RWPE2 (cell line): ENCODE measurements at places on chromosomes 2 and 18.
A peak's percentile ranks its signal among the peaks of the same experiment; 100 is the strongest.

GRCh38 chr2:112691881-112692281 is 28.9 kb upstream of the NT5DC4 start:
- no peak for DNase-seq

DNA sequence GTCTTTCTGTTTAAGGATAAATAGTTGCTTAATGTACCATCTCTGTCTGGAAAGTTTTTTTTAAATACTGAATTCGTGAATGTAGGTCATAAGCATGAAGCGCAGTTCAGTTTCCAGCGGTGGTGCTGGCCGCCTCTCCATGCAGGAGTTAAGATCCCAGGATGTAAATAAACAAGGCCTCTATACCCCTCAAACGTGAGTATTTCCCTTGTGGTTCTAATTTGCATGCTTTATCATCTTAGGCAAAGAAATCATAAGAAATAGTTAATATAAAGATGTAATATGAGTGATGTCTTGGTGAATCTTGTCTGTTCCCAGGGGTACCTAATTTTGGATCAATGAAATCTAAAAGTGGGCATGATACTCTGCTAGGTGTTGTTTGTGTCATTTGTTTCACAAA is 1.5 kb downstream of the NDC80 start:
- DNase-seq = no peak

DNA sequence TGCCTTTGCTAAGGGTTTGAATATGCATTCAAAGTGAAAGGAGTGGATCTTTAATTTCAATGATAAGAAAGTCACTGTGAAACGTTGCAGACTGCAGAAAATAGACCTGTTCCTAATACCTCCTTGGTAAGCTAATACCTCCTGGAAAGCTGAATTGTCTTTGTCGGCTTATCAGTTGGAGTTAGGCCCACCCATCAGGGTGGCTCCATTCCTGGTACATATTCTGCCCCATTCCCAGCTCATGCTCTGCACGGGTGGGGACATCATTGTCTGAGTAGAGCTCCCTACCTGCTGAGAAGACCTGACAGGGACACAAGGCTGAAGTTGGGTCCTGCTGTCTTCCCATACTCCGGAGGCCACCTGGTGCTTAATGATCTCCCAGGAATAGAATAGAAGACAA is 203.3 kb downstream of the EN1 start:
- no peak for DNase-seq

DNA sequence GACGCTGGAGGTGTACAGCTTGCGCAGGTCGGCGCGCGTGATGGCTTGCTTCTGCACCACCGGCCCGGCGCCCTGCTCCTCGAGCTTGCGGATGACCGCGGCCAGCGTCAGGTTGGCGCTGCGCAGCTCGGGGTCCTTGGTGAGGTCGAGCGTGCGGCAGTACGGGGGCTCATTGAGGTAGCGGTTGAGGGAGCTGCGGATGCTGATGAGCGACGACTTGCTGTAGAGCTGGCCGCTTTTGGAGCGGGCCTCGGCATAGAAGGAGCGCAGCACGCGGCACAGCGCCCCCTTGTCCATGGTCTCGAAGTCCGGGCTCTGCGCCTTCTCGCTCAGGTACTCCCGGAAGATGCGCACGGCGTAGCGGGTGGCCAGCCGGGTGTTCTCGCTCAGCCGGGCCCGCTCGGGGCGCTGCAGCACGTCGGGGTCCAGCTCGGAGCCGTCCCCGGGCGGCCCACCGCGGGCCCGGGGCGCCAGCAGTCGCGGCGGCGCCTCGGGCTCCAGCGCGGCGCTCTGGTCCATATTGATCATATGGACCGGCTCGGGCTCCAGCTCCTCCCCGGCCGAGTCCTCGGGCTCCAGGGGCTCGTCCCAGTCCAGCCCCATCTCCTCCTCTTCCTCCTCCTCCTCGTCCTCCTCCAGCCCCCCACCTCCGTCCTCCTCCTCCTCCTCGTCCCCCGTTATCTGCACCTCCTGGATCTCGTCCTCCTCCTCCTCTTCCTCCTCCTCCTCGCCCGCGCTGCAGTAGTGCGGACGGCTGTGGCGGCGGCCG is 523 bp downstream of the KCTD1 start:
- DNase-seq = peak; percentile 73

DNA sequence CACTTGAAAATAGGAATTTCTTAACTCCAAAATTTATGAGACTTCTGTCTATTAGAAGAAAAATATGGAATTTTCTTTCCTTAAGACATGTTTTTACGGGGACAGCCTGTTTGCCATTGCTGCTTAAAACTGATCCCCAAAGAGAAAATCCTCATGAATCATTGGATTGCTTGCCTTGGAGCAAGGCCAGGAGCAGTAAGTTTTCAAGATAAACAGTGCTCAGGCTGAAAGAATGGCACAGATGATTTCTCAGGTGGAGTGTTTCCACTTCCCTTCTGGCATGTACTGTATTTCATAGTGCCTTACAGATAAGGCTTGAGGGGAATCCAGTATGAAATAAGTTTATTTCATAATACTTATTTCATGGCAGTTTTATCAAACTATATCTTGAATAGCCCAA is 74.3 kb upstream of the MMADHC start:
- DNase-seq = no peak

DNA sequence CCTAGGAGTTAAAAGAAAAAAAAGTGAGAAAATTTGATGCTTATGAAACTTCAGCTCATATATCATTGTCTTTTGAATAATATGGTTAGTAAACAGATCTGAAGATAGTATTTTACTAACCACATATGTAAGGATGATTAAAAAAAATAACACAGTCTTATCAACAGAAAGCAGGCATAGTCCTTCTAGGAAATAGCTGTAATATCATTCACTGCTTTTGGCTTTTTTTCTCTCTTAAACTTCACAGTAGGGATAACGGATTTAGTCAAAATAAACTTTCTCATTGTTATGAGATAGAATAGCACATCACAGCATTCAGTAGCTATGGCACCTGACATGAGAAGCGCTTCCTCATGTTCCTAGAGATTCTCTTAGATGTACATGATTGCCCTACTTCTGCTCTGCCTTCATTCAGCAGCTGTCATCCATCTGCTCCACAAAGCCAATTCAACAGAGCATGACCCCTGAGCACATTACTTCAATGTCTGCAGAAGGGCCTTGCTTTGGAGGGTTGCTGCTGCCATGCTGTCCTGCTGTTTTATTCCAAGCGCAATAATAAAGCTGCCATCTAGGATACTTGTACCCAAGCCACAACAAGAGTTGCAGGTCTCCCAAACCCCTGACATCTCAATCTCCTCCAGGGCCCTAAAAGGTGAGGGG is 67.0 kb downstream of the TTC21B start:
- no peak for DNase-seq

- DNase-seq = no peak
Observed at GRCh38 chr18:813172-814071, 1.4 kb upstream of the YES1 start.

GRCh38 chr2:124382067-124382618 is 357.1 kb downstream of the CNTNAP5 start:
- no peak for DNase-seq

DNA sequence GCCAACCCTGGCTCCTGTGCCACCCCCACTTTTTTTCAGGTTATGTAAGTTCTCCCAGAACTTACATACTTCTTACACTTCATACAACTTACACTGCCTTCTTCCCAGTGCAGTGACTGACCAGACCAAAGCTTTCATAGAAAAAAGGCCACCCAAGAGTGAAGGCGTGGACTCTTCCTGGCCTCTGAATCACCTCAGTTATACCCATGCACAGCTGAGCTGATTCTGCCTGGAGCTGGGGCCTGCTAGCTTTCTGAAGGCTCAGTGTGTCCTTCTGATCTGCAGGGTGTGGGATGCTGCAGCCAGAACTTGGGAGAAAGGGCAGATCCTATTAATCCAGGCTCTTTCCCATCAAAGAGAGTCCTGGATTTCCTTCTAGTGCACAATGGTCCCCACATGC is 216.1 kb downstream of the TTC32 start:
- DNase-seq = no peak

- no peak for DNase-seq
Observed at GRCh38 chr2:64548761-64549160, 24.6 kb downstream of the AFTPH start.

DNA sequence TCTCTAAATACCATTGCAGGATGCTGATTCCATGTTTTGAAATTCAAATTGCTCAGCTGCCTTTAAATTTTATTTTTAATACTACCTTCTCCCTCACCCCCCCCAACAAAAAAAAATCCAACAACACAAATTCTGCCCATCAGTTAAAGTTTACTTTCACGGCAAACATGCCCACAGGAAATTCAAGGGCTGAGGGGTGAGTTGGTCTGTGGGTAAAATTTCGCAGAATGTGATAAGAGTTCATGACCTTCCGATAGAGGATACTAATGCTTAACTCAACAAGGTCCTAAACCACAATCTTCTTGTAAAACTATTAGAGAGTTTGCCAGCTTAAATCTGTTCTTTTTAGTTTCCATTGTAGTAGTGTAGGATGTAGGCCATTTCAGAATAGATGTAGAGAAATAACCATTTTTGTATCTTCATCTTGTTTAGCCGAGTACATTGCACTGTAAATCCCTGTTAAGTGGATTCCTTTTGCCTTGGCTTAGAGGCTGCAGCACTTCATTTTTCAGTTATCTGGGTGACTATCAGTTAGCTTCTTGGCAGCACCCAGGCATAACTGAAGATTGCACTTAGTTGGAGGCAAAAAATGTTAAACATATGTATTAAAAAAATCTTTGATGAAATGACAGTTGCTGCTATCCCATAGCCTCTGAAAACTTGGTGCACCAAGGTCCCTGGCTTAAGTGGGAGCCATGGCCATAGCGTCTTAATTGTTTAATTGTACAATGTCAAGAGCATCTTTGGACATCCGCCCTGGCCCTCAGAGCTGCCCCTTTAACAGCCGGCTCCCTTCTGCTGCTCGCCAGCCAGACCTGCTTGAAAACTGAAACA is 232.3 kb downstream of the HAUS1 start:
- peak; percentile 15 for DNase-seq

DNA sequence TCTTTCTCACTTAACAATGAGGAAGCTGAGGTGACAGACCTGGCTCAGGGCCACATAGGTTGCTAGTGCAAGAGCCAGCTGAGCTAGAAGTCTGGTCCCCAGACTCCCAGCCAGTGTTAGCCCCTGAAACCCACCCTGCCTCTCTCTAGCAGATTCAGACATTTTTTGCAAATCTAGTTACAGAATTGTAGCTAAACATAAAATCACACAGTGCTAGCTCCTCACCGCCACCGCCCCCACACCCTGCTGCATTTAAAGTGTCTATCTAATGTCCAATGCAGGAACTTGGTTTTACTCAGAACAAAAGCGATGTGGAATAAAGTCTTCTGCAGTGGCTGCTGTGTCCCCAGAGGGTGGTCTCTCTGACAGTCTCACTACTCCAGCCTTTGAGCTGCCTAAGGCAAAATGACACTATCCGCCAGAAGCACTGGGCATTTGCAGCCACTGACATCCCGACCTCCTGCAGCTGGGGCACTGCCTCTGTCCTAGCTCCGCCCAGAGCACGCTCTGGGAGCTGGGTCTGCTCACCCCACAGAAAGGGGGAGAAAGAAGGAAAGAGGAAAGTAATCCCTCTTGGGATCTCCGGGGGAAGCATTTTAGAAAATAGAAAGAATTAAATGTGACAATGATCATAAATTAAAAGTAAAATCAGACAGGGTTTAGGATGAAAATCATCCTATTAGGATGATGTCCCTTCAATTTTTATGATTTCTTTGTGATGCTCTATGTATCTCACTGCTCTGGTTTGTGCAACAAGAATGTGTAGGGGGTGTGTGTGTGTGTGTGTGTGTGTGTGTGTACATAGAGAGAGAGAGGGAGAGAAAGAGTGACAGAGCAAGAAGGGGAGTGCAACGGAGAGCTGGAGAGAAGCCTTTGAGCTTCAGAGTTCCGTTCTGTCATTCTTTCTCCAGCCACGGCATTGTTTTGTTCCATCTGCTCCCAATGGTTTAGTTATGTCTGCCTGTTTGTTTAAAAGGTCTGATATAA is 50.5 kb upstream of the ST8SIA3 start:
- no peak for DNase-seq

DNA sequence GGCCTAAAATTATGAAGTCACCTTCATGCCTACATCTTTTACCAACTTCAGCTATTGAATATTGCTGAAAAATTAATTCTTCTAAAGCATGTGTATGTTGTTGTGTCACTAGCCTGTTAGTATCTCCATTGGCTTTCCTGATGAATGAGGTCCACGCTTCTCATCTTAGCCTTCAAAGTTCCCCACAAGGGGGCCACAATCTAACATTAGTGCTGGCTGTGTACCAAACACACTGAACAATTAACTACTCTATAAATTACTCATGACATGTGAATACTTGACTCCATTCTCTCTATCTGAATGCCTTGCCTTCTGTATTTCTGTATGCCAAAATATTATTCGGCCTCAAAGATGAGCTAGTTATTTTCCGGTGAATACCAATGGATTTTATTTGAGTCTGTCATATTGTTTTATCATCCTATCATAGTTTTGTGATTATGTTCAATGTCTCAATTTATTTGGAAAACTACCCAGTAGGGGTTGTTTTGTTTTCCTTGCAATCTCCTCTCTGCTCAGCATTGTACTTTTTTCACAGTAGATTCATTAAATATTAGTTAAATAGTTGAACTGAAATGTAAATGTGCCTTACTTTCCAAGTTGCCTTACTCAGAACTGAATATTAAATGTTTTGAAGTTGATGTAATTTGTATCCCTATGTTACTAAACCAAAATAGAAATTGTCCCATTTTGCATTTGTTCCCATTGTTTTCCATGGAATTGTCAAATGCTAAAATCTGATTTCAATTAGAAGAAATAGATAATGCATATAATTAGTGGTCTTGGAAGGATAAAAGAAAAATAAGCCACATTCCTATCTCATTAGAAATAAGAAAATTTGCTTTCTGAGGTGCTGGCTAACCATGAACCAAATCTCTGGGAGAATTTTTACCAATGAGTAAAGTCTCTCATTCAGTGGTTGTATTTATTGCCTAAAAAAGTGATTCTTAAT is 208.4 kb upstream of the COL3A1 start:
- no peak for DNase-seq

GRCh38 chr2:33412920-33413319 is 63.5 kb upstream of the RASGRP3 start:
- no peak for DNase-seq

DNA sequence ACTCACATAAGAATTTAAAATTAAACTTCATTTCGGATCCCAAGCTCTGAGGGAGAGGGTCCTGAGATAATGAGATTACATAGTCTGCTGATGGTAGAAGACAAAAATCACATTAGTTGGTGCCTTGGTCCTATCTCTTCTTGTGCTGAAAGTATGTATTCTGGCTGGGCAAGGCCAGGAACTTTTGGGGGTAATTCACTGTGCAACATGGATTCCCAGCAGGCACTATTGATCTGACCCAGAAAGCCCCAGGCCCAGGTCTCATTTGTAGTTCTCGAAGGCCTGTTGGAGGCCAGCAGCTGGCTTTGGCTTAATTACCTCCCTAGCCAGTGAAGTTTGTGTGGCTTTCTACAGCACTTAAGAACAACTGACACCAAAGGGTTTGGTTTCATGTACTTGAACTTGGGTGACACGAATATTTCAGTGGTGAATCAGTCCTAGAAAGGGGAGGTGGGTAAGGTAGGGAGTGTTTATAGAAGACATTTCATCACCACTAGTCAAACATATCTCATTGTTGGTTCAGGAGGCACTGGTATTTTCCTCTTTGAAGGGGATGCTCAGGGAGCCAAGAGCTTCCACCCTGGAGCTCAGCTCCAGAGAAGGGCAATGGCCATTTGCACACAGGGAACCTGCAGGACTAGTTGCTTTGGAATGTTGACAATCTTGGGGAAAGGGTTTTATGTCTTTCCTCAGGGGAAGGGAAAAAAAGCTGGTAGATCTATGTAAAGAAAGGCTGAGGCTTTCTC is 217.8 kb downstream of the OSR1 start:
- DNase-seq = no peak

GRCh38 chr2:115161081-115161770 is 718.8 kb downstream of the DPP10 start:
- no peak for DNase-seq
